CD4-positive, alpha-beta memory T cell (primary cell): ENCODE measurements at places on chromosomes 2 and 18. TPM values are rescaled to one million over a fixed set of nuclear protein-coding genes. Genes with fewer than 3 reads are reported as not detected.

The SIX2 gene
- not detected for total RNA-seq

DNA sequence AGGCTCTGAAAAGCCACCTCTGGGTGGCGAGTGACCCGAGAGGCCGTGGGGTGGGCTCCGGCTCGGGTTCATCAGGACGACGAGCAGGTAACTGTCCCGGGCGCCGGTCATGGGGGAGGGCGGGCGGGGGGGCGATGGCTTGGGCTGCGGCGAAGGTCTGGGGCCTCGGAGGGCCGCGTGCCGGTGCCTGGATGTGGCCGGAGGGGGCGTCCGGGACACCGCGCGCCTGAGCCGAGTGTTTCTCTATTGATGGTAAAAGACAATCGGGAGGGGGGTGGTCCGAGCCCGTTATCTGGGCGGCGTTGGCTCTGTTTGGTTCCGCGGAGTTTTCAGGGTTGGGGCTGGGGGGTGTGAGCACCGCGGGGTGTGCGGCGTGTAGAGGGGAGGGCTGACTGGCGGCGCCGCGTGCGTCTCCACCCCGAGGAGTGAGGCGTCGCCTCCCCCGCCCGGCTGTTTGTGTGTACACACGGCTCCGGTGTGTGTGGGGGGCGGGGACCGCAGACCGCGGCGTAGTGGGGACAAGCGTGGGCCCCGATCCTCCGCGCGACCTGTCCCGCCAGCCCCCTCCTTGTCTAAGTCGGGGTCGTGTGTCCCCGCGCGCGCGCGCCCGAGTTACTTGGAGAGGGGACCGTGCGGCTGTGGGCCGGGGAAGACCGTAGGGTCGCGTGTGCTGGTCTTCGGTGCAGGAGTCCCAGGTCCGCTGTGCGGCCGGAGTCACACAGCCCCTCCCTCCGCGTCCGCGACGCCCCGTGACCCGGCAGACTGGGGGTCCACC is 1.6 kb downstream of the CTIF start:
- peak; percentile 56 for DNase-seq

The NHEJ1 gene
- total RNA-seq: 15.5 TPM

GRCh38 chr2:74267068-74267467 is 68.7 kb downstream of the MTHFD2 start:
- DNase-seq: peak; percentile 72

- DNase-seq: no peak
Measured at GRCh38 chr2:9975805-9976447, 24.4 kb downstream of the GRHL1 start.

DNA sequence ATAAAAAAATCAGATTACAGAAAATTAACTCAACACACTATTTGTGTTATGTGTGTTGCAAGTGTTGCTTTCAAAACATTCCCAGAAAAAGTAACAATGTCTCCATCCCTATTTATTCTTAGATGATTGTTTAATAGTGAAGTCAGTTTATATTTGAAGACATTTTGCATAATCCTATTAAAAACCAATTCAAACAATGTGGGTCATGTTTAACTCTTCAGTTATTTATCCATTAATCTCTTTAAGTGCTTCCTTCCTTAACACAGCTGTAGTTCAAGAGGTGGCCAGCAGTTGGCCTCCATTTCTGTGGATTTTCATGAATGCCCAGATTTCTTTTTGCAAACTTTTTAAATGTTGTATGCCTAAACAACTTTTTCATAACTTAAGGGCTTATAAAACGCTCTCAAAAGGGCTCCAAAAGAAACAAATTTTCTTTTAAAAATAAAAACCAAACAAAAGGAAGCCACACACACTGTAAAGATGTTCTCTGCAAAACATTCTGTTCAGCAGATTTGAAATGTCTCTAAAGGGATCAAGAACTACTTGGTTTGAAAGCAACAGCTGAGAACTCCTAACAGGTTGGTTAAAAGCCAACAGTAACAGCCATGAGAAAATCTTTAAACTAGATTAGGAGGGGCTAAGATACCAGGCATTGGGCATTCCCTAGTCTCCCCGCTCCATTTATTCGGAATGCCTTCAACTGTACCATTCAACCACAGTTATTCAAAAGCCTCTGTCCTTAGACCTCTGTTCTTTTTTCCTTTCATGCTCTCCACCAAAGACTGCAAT is 71.5 kb downstream of the THADA start:
- DNase-seq: no peak

The KLHL14 gene
- total RNA-seq: not detected

GRCh38 chr2:150917961-150918713 is 343.5 kb downstream of the RBM43 start:
- no peak for DNase-seq

- DNase-seq: no peak
Measured at GRCh38 chr18:38473535-38473934, 907.9 kb upstream of the CELF4 start.

DNA sequence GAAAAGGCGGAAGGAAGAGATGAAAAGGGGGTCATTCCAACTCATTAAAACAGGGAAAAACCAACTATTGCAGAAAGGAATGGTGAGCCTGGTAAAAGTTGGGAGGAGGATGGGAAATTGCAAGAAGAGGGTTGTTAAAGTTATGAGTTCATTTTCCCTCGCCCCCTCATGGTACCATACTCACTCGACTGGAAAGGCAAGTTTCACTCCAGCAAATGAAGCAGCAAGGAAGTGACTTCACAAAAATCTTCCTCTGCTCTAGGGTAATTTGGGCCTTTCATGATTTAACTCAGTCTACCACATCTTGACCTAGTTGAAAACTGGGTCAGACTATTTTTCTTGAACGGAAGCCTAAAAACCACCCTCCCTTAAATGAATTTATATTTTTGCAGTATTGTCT is 22.8 kb upstream of the DAW1 start:
- peak; percentile 75 for DNase-seq

DNA sequence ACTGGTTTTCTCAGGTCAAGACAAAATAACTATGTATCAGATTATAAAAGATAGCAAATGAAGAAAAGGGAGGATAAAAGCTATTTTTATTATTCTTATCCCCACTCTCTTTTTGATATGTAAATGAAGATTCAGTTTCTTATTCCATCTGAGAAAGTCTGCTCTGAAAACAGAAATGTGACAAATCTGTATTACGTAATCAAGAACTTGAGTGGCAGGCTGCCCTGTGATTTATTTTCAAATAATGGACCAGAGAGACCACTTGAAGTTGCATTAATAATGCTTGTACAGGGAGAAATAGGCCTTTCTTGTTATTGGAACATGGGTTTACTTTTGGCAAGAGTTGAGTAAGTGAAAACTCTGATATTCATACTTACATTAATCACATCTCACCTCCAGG is 727.4 kb downstream of the DPP10 start:
- no peak for DNase-seq

The GPATCH11 gene
- 17.3 TPM for total RNA-seq

GRCh38 chr2:205069928-205070327 is 524.7 kb downstream of the PARD3B start:
- DNase-seq: no peak

DNA sequence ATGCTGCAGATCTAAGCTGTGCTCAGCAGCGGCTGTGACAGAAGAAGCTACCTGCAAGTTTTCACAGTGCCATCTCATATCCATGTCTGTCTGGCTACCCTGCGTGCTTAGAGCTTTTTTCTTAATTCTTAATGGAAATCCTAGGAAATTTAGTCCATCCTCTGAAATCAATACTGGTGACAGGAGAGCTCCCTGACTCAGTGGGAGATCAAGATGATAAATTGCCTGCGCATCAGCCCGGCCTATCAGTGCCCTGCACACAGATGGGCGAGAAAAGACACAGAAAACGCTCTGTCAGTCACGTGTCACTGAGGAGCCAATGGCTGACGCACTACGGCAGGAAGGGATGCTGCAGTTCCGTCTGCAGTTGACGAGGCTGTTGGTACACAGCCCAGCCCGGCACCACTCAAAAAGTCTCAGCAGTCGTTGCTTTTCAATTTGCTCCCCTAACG is 819.6 kb upstream of the FSHR start:
- peak; percentile 33 for DNase-seq

The ADGRF3 gene
- total RNA-seq: 0.97 TPM

The ARID5A gene
- 80.0 TPM for total RNA-seq
